ENCODE measurements at places on chromosomes 12 and 14.

DNA sequence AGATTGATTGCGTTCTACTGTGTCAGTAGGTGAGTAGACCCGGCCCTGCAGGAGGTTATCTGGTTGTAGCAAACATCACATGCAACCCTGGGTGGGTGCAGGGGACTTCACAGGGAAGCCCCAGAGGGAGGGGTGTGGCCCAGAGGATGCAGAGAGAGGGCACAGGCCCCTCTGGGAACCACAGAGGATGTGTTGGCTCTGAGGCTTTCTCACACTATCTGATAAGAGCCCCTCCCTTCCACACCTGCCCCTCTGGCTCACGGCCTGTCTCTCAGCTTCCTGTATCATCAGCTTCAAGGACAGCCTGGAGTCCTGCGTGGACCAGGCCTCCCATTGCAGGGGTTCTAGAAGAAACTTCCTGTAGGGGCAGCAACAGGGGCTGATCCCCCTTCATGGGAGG, 101.9 kb downstream of the RIN3 start:
- DNase-seq, result no peak

- no peak for DNase-seq
These were observed 126.0 kb downstream of the NTF3 start for GRCh38 chr12:5557906-5558305.

GRCh38 chr14:71856199-71856919, 75.9 kb upstream of the RGS6 start:
- no peak for DNase-seq

GRCh38 chr12:92951006-92951405, 21.9 kb upstream of the EEA1 start:
- DNase-seq, result no peak

DNA sequence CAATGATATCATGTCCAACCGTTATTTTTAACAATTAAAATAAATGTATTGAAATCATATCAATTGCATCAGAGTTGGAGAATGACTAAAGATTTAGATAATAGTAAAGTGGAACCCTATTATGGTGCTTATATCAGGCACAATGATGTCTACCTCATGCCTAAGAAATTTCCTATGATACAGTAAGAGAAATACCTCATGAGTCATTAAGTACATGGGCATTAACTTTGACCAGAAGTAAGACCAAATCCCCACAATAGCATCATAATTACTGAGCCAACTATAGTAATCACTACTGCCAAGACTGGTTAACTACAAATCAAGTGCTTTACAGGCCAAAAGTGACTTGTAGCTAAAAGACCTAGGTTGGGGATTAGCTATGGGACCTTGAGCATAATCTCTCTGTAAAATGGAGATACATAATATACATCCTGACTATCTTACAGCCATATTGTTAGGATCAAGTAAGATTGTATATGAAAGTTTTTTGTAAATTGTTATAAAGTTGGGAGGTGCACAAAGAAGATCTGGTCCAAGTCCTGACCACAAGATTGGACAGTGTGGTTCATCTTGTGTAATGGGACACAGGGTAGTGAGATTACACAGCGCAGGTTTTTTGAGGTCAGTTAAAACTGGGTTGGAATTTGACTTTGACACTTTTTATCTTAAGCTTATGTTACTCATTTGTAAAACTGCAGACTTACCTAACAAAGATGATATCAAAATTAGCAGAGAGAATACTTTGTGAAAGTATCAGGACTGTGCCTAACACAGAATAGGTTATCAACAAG, 60.5 kb downstream of the ERGIC2 start:
- DNase-seq, result no peak

DNA sequence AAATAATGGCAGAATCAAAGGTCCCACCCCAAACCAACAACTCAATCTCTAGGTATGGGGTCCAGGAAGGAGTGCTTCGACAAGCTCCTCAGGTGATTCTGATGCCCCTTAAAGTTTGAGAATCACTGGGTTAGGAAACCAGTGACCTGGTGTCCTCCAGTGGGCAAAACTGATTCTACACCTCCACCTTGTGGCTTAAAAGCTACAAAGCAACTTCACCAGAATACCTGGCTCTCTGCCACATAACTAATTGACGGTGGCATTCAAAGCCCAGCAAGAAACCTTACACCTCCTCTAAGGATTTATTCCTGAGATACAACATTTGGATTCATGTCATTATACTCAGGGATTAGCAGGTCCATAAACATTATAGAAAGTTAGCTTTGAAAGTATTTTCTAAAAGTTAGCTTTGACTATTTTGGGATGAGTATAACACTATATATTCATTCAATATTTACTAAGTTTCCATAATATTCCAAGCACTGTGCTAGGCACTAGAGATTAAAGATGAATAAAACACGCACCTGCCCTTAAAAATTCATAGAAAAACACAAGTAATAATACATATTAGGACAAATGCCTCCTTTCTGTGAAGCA, 45.4 kb downstream of the DCAF5 start:
- no peak for DNase-seq

DNA sequence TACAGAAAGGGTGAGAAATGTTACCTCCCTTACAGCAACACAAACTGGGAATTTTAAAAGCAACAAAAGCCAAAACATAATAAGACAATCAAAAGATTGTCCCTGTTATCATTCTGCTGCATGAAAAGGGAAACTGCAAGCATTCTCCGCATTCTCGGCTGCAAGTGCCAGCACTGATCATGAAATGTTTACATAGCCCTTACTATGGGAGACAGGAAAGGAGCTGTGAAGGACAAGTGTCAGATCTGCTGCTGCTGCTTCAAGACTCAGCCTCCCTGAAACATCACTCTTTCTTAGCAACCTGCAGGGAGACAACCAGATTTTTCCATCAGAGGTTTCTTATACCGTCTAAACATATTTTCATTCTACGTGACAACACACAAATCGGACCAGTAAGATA, 20.1 kb downstream of the DENND5B start:
- no peak for DNase-seq

GRCh38 chr14:65356327-65356836, 56.1 kb upstream of the FUT8 start:
- peak; percentile 50 for DNase-seq

DNA sequence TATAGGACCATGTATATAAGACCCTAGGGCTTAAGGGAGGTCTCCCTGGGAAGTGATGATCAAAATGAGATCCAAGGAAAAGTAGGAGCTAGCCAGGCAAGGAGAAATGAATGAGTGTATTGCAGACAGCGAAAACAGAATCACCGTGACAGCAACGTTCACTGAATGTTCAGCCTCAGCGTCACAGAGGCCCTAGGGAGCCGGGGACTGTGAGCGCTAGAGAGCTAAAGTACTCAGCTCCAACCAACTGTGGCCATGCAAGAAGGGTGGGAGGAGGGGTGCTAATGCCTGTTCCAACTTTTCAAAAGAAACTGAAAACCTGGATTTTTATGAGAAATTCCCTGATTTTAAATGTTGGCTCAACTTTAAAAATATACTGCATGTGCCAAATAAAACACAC, 105.5 kb upstream of the CCND2 start:
- DNase-seq, result no peak

DNA sequence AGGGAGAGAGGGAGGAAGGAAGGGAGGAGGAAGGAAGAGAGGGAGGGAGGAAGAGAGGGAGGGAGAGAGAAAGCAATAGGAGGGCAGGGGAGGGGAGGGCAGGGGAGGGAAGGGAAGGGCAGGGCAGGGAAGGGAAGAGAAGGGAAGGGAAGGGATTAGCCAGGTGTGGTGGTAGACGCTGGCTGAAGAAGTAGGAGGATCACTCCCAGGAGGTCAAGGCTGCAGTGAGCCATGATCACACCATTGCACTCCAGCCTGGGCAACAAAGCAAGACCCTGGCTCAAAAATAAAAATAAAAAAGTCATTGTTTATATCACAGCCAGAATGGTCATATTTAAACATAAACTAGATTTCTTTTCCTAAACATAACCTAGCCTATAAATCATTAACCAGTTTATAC, 20.4 kb upstream of the EEA1 start:
- DNase-seq, result no peak

DNA sequence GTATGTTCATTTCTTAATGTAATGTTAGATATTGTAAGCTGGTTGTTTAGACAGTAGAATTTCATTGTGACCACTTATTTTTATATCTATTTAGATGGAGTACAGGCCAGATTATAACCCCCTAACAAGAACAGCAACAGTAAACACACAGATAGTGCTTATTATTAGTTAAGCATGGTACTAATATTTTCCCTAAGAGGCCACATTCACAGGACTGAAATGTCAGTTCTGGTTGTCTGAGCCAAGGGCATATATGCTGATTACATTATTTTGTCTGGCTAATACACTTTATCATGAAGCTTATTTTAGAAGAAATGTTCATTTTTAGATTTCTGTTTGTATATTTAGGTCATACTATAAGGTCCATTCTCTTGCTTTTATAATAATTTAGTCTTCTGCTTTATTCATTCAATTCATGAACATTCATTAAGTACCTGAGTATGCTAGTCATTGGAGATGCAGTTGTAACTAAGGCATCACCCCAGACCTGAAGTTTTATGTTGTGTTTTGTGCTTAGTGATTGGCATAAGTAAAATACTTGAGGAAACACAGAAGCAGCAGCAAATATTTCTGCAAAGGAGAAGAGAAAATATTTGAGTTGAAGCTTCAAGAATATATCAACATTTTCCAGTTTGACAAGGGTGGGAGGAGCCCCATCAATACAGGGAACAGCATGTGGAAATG, 413.7 kb downstream of the RAD51B start:
- DNase-seq, result no peak

DNA sequence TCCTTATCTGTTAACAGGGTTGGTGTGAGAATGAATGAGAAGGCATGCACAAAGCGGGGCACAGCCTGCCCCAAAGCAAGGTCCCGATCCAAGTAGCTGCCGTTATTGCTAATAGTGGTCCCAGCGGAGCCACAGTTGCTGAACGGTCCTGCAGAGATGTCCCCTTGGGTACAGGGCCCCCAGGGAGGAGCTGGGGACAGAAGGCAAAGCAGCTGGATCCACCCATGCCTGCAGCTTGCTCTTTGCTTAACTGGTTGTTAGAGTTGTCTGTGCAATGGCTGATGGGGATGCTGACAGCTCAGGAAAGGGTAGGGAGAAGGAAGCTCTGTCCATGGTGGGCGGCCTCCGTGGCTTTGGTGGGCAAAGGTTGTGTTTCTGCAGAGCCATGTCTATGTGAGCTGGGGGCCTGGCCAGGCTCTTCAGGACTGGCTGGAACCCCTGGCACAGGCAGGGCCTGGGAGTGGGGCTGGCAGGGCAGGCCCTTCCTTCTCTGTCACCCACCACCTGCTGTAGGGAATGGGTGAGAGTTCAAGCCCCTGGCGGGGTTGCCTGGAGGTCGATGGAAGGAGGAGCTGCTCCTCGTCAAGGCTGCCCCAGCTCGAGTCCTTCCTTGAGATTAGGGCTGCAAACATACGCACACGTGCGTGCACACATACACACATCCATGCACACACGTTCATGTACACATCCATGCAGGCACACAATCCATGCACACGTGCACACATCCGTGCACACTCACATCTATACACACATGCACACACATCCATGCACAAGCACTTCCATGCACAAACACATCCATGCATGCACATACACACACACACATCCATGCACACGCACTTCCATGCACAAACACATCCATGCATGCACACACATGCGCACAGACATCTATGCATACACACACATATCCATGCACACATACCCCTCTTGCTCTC, 35.4 kb downstream of the NOC4L start:
- no peak for DNase-seq

- no peak for DNase-seq
These were observed 11.8 kb downstream of the USP30 start for GRCh38 chr12:109064143-109064542.

GRCh38 chr12:12837025-12837812, 24.1 kb downstream of the DDX47 start:
- peak; percentile 16 for DNase-seq

DNA sequence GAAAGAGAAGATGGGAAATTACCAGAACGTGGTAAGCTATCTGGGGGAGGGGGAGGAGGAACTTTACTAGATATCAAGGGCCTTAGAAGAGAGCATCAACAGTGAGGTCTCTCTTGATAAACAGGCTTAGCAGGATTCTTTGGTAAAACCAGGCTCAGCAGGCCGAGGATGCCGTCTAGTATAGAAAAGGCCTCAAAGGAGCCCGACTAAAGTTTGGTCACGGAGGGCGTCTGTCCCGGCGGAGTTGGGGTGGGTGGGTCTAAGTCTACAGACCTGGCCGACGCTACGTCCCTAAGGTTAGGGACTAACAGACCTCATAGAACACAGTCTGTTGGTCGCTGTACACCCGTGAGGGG, 538 bp upstream of the TIGAR start:
- DNase-seq, result peak; percentile 28

- no peak for DNase-seq
These were observed 479.7 kb upstream of the TBX3 start for GRCh38 chr12:115163710-115164109.

DNA sequence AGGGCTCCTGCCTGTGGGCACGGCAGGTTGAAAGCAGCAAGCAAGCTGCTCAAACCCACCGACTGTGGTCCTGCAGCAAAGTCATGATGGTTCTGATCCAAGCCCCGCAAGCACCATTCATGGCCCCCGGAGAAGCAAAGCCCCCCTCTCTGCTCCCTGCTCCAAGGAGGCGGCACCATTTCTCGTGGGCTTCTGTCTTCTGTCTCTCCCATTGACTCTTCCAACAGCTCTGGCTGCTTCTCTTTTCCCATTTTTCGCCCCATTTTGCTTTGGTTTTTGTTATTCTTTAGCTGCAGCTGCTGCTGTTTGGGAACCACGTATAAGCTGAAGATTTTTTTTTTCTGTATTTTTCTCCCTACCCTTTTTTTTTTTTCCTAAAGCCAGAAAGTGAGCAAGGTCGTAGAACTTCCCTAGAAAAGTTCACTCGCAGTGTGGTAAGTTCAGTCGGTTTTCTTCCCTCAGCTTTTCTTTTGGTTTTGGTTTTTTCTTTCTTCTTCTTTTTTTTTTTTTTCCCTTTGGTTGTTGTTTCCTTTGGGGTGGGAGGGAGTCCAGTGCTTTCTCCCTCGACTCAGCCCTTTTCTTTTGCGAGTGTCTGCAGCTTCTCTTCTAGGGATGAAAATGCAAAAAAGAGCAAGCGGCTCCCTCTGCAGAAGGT, 354.1 kb downstream of the DPF3 start:
- DNase-seq, result no peak

- DNase-seq, result no peak
These were observed 29.5 kb upstream of the CISTR start for GRCh38 chr12:53781228-53781801.

DNA sequence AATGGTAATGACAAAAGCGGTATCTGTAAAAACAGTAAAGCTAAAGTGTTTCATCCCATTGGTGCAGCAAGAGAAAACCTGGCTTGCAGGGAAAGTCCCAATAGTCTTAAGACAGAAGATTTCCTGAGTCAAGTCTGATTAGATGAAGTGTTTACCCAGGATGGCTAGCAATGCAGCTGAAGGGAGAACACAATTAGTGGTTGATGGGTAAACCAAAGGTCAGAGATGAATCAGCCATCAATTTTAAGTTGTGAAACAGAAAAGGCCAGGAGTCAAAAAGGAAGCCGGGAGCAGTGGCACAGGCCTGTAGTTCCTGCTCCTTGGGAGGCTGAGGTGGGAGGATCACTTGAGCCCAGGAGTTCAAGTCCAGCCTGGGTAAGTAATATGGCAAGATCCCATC, 52.6 kb downstream of the SEC23A start:
- no peak for DNase-seq

GRCh38 chr12:79317179-79317847, 373.5 kb downstream of the PAWR start:
- DNase-seq, result no peak

Data from T47D (cell line).